Pancreas (tissue), 10 donors: ENCODE measurements at places on chromosomes 7 and 10. TPM values are rescaled to one million over a fixed set of nuclear protein-coding genes. Genes with fewer than 3 reads are reported as not detected.

DNA sequence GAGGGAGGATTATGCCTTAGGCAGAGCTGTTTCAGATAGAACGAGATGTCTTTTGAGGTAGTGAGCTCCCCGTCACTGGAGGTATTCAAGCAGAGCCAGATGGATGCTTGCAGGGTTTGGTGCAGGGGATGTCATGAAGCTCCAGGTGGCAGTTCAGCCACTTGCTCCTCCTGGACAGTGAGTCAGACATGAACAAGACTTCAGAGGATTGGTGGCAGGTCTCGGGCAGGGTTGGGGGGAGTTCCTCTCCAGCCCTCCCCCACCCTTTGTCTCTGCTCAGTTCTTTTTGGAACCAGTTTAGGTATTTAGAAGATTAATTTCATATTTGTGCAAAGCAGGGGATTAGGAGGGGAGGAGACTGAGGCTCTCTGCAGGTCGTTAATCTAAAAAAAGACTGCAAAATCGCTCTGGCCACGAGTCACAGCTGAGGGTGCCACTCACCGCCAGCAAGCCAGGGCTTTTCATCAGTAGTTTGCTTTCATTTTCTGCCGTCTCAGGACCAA, 21.5 kb upstream of the MYL10 start:
- no peak for DNase-seq
- no peak overlapping the region for H3K27ac ChIP-seq
- no peaks in the 10 kb centered on the region for H3K27me3 ChIP-seq
- H3K4me1 ChIP-seq: no peaks in the 10 kb centered on the region
- no peak overlapping the region for H3K4me3 ChIP-seq

GRCh38 chr10:27099916-27100812, at the start of gene ANKRD26:
ANKRD26 (minus strand) TSS chr10:27100494; CDS start chr10:27100326, 168 bp downstream.
- peak within 1 kb of the TSS; percentile 46 for H3K4me3 ChIP-seq
- H3K27ac ChIP-seq: peak within 1 kb of the TSS; percentile 76
- no peaks in the 10 kb centered on the region for H3K27me3 ChIP-seq
- peaks cover 4% of the 10 kb centered on the region for H3K4me1 ChIP-seq

GRCh38 chr7:23966941-23967340, 256.9 kb downstream of the STK31 start:
- no peak overlapping the region for H3K27ac ChIP-seq
- H3K36me3 ChIP-seq: no peaks in the 10 kb centered on the region
- no peaks in the 10 kb centered on the region for H3K27me3 ChIP-seq
- H3K4me3 ChIP-seq: no peak overlapping the region
- DNase-seq: no peak

DNA sequence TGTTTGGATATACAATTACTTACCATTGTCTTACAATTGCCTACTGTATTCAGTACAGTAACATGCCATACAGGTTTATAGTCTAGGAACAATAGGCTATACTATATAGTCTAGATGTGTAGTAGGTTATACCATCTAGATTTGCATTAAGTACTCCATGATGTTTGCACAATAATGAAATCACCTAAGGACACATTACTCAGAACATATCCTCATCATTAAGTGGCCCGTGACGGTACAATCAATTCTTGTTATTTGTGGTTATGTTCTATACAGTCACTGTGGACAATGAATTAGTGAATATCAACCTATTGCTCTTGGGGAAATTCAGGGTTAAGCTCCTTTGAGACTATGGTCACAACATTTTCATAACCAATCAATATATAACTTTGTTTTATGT, 75.6 kb downstream of the MICU1 start:
- no peaks in the 10 kb centered on the region for H3K4me1 ChIP-seq
- no peaks in the 10 kb centered on the region for H3K27me3 ChIP-seq
- H3K27ac ChIP-seq: no peak overlapping the region

- H3K27me3 ChIP-seq: no peaks in the 10 kb centered on the region
- H3K4me3 ChIP-seq: no peak overlapping the region
- H3K4me1 ChIP-seq: peaks cover 3% of the 10 kb centered on the region
- H3K36me3 ChIP-seq: no peaks in the 10 kb centered on the region
- H3K27ac ChIP-seq: no peak overlapping the region
- DNase-seq: no peak
Observed at GRCh38 chr7:1670894-1671593, 967 bp downstream of the ELFN1 start.

- DNase-seq: no peak
- H3K27me3 ChIP-seq: no peaks in the 10 kb centered on the region
- no peak overlapping the region for H3K4me3 ChIP-seq
- no peaks in the 10 kb centered on the region for H3K36me3 ChIP-seq
- no peaks in the 10 kb centered on the region for H3K4me1 ChIP-seq
- no peak overlapping the region for H3K27ac ChIP-seq
Observed at GRCh38 chr7:24115661-24116060, 168.3 kb upstream of the NPY start.

- no peak overlapping the region for H3K4me3 ChIP-seq
- no peaks in the 10 kb centered on the region for H3K4me1 ChIP-seq
- H3K27me3 ChIP-seq: no peaks in the 10 kb centered on the region
- H3K36me3 ChIP-seq: no peaks in the 10 kb centered on the region
- H3K27ac ChIP-seq: no peak overlapping the region
Observed at GRCh38 chr7:108211382-108212201, 81.4 kb upstream of the LAMB4 start.

ZPBP gene
- polyA plus RNA-seq: not detected

GRCh38 chr10:77862595-77862994, 64.0 kb downstream of the DLG5 start:
- no peaks in the 10 kb centered on the region for H3K36me3 ChIP-seq
- DNase-seq: no peak
- no peak overlapping the region for H3K27ac ChIP-seq
- no peaks in the 10 kb centered on the region for H3K27me3 ChIP-seq
- H3K4me3 ChIP-seq: no peak overlapping the region
- no peaks in the 10 kb centered on the region for H3K4me1 ChIP-seq

DNA sequence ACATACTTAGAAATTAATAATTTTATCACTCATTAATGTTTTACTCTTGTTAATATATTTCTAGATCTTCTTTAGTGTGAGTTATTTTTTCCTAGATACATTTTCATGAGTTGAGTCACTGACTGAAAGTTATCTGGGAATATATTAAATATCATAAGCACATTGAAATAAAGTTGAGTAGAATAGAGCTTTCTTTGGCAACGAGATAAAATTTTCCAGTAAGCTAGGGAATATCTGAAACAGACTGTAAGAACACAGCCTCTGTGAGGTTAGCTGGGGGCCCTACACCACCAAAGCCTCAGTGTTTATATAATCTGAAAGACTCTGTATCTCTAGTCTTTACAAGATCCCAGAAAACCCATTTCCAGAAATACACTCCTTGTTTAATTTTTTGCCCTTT, 347.8 kb upstream of the PLXDC2 start:
- no peaks in the 10 kb centered on the region for H3K4me1 ChIP-seq
- H3K27me3 ChIP-seq: no peaks in the 10 kb centered on the region
- H3K27ac ChIP-seq: no peak overlapping the region
- H3K36me3 ChIP-seq: no peaks in the 10 kb centered on the region

DNA sequence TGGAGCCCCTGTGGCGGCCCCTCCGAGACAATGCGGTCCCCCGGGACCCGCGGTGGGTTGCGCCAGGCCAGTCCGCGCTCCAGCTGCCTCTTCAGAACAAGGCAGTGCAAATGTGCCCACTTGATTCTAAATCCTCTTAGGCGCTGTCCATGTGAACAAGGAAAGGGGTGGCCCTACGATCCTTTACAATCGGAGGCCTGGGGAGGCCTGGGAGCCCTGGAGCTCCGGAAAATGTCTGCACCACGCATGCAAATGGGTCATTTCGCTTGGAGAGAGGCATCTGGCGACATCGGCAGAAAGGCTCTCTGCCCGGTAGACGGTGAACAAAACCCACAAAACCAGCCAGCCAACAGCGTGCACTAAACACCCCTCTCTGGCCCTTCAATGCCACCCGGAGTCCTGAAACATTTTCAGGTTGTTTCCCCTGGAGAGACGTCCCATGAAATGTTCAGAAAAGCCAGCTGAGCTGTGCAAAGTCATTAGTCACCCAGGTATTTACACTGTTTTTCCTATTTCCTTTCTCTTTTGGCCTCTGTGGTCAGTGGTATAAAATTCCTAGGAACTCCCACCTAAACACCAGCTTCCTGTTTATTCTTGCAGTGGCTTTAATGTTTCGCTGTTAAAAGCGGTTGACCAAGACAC, 102.8 kb upstream of the ZNF438 start:
- peak overlapping the region; percentile 57 for H3K27ac ChIP-seq
- DNase-seq: no peak
- no peaks in the 10 kb centered on the region for H3K27me3 ChIP-seq
- H3K36me3 ChIP-seq: no peaks in the 10 kb centered on the region
- peaks cover 5% of the 10 kb centered on the region for H3K4me1 ChIP-seq
- H3K4me3 ChIP-seq: peak overlapping the region; percentile 51

DNA sequence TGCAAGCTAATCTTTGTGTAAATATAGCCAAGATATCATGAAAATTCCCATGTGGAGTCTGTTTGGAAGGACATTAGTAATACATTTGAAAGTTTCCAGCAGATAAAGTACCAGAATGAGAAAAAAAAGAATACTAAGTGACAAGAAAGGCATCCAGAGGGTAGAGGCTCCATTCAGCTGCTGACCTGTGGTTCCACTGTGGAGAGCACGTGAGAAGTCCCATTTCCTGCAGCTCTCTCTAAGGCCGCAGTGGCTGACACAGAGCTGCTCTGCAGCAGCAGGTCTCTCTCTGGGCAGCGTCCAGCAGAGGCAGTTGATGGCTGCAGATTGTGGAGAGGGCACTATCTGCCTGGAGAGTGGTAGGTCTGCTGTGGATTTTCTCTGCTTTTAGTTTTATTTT, 100.1 kb upstream of the TMEM72 start:
- DNase-seq: no peak
- no peaks in the 10 kb centered on the region for H3K27me3 ChIP-seq
- H3K4me1 ChIP-seq: peaks cover 11% of the 10 kb centered on the region
- H3K36me3 ChIP-seq: no peaks in the 10 kb centered on the region
- no peak overlapping the region for H3K27ac ChIP-seq
- no peak overlapping the region for H3K4me3 ChIP-seq

GRCh38 chr10:84076540-84077195, 62.6 kb upstream of the GHITM start:
- no peaks in the 10 kb centered on the region for H3K27me3 ChIP-seq
- H3K4me3 ChIP-seq: no peak overlapping the region
- no peaks in the 10 kb centered on the region for H3K36me3 ChIP-seq
- H3K4me1 ChIP-seq: no peaks in the 10 kb centered on the region
- no peak for DNase-seq
- no peak overlapping the region for H3K27ac ChIP-seq

GRCh38 chr7:81534996-81535395, 234.9 kb downstream of the HGF start:
- no peaks in the 10 kb centered on the region for H3K36me3 ChIP-seq
- no peak overlapping the region for H3K27ac ChIP-seq
- DNase-seq: no peak
- H3K4me1 ChIP-seq: no peaks in the 10 kb centered on the region
- H3K27me3 ChIP-seq: no peaks in the 10 kb centered on the region

GRCh38 chr7:47346377-47346914, 235.5 kb downstream of the TNS3 start:
- H3K27ac ChIP-seq: no peak overlapping the region
- no peaks in the 10 kb centered on the region for H3K4me1 ChIP-seq
- peaks cover 48% of the 10 kb centered on the region for H3K36me3 ChIP-seq
- H3K27me3 ChIP-seq: no peaks in the 10 kb centered on the region
- H3K4me3 ChIP-seq: no peak overlapping the region
- DNase-seq: no peak

GRCh38 chr7:128267595-128267924, 26.5 kb downstream of the LEP start:
- no peak for DNase-seq
- no peak overlapping the region for H3K27ac ChIP-seq
- H3K4me1 ChIP-seq: peaks cover 7% of the 10 kb centered on the region
- H3K4me3 ChIP-seq: no peak overlapping the region

DNA sequence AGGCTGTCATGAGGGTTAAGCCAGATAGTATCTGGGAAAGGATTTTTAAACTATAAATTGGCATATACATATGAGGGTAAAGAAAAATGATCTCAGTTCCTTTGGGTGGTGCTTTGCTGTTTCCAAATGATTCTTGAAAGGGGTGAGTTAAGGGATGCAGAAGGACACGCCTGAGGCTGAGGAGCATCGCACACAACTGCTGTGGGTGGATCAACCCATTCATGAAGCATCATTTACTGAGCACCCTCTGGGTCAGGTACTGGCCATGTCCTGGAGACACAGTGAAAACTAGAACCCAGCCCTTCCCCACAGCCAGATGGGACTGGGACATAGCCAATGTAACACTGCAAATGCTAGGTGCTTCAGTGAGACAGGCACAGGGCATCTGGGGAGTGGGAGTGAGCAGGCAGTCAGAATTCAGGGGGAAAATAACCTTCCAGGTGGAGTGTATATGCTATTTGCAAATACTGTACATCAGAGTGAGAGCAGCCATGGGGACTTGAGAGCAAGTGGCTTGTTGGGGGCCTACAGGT, 112.1 kb downstream of the WDFY4 start:
- H3K4me1 ChIP-seq: no peaks in the 10 kb centered on the region
- H3K27ac ChIP-seq: no peak overlapping the region
- no peaks in the 10 kb centered on the region for H3K27me3 ChIP-seq
- H3K36me3 ChIP-seq: no peaks in the 10 kb centered on the region
- no peak for DNase-seq
- H3K4me3 ChIP-seq: no peak overlapping the region

DNA sequence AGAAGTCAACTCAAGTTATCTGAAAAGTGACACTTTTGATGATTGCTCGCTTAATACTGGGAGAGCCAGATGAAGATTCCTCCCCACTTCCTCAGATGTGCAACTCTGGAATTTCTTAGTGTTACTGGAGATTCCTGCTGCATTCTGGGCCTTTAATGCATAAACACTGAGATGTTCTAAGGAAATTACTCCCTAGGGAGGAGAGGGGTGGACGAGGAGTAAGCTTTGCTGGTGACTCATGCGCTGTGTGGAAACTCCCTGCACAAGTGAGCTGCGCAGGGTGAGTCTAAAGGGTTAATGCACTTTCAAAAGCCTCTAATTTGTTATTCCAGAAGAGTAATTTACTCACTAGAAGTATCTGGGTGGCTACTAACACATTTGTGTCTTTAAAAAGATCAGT, 46.3 kb downstream of the EGFR start:
- H3K27me3 ChIP-seq: no peaks in the 10 kb centered on the region
- H3K36me3 ChIP-seq: no peaks in the 10 kb centered on the region
- H3K27ac ChIP-seq: peak overlapping the region; percentile 18
- DNase-seq: no peak
- H3K4me1 ChIP-seq: peaks cover 4% of the 10 kb centered on the region

DNA sequence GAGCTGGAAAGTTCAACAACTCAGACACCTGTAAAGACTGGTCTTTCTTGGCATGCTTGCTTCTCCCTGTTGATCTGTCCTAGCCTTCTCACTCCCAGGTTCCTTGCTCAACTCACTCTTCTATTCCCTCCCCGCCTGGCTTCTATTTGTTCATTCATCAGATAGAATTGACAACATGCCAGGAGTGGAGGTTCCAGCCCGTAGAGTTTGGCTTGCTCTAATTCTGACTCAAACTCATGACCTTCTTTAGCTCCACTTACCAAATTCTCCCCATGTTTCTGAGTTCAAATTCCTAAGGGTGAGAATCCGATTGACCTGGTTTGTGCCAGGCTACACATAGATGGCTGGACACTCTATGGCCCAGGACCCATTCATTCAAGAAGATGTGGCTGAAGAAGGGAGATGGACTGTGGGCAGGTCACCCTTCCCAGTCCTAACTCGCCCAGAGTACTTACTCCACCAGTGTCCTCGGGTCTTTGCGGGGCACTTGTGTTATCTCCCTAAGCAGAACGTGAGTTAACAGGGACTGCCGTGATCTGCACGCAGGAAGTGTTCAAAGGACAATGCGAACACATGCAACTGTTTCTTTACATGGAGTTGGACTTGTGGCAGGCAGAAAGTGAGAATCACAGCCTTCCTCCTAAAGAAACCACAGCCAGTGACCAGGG, 4.0 kb upstream of the TMEM236 start:
- H3K27me3 ChIP-seq: no peaks in the 10 kb centered on the region
- no peaks in the 10 kb centered on the region for H3K36me3 ChIP-seq
- no peak for DNase-seq
- H3K27ac ChIP-seq: no peak overlapping the region
